Natural killer cell treated with Interleukin-12 subunit alpha and Interleukin-12 subunit beta and Interleukin-15 and Interleukin-18, amount 100 ng/mL, for 72 hours (primary cell): ENCODE measurements at places on chromosomes 11 and 22.

GRCh38 chr11:110453684-110454354 is 24.1 kb downstream of the FDX1 start:
- DNase-seq, result no peak

GRCh38 chr11:16795146-16795545 is 56.7 kb downstream of the C11orf58 start:
- DNase-seq, result no peak

GRCh38 chr11:132686886-132687285 is 845.4 kb downstream of the OPCML start:
- no peak for DNase-seq

- no peak for DNase-seq
Observed at GRCh38 chr22:23078462-23078787, 8.1 kb downstream of the GNAZ start.

DNA sequence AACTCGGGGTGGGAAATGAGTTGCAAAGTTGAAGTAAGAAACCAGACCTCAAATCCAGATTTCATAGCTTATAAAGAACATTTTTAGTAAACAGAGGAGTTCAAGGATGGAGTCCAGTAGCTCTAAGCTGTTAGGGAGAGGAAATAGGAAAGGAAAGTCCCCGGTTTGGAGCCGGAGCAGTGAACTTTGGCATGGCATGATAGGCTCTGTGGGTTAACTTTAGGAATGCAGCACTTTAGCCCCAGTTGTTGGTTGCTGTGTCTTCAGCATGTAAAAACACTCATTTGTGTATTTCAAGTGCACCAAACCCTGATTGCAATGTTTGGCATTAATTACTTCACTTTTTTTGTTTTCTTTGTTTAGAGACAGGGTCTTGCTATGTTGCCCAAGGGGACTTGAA is 8.6 kb upstream of the PIK3IP1 start:
- DNase-seq, result no peak

GRCh38 chr22:40764763-40765441 is 54.2 kb downstream of the SLC25A17 start:
- DNase-seq, result no peak

- no peak for DNase-seq
Observed at GRCh38 chr11:72635309-72635915, 38.8 kb downstream of the PDE2A start.

- DNase-seq, result no peak
Observed at GRCh38 chr11:109088086-109088485, 333.9 kb upstream of the C11orf87 start.

DNA sequence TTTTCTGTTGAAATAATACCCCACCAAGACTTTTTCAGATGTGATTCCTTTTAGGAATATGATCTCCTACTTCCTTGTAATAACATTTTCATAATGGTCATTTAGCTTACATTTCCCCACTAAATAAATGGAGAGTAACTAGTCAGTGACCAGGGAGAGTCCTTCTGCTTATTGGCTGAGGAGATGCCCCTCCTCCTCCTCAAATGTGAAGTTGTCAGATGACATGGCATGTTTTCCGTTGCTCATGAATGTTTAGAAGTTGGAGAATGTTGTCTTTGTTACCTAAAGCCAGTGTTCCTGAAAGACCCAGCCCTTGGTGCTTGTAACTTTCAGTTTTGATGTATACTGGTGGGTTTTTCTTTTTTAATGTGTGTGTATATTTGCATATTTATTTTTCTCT is 38.2 kb downstream of the CSRP3 start:
- no peak for DNase-seq

DNA sequence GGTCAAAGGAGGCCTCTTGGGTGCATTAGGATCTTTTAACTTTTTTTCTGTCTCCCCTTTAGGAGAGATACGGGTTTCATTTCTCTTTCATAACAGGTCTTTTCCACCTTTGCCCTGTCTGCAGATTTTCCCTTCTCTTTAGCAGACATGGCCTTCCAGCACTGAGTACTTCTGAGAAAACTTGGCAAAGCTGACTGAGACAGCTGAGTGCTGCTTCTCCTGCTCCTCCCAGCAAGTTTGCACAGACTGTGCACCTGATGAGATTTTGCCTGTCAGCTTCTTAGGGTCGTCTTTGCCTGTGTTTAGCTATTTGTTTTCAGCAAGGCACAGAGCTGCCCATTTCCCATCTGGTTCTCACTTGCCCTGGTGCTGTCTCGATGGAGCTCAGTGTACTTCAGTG is 87.5 kb upstream of the TBCEL start:
- no peak for DNase-seq

DNA sequence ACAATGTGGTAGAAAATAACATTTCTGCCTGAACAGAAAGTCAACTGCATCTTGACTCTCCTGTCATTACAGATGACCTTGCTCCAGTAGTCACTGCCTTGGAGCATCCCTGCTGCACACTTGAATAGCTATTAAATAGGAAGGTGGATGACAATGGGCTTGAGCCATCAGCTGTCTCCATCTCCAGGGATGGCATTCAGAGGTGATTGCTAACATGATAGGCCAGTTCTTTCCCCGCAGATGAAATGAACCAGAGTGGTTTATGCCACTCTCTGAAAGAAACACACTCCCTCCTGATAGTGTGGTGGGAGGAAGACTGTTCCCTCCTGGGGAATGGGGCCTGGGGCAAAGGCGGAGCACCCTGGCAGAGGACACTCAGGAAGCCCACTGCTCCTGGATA is 57.1 kb upstream of the OLFML1 start:
- no peak for DNase-seq

DNA sequence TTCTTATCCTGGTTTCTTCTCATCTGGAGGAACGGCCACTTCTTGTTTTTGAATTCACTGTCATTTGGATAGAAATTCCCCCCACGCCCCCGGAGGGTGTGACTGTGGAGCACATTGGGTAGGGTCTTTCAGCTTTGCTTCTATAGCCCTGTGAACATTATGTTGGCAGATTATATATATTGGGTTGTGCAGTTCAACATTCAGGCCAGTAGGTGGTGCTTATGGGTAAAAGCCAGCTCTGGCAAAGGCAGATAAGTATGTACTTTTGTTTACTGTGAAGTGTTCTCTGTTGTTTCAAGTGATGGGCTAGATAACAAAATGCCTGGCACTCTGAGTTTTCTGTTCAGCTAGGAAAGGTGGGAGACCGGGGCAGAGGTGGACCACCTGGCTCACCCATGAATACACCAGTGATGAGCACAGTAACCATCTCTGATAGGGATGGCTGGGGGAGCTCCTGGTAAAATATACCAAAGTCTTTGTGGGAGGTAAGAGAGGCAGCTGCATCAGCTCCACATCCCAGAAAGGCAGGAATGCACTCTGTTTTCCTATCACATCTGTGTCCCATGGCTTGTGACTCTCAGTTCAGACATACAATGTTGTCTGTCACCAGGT is 1348.2 kb upstream of the RAG2 start:
- no peak for DNase-seq

DNA sequence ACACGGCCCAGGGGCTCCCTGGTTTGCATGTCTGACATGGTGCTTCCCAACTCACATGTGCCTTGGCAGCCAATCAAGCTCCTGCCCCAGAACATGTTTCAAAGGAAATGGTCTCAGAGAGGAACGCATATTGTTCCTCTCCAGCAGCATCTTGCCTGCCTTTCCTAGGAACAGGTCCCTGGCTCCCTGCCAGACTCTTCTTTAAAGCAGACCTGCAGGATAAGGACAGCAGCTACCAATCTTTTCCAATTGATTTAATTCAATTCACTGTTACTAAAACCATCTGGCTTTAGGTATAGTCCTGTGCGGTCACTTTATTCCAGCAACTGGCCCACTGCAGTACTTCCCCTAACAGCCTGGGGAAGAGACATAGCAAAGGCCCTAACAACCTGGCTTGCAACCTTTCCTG is 79.9 kb downstream of the AMBRA1 start:
- no peak for DNase-seq

DNA sequence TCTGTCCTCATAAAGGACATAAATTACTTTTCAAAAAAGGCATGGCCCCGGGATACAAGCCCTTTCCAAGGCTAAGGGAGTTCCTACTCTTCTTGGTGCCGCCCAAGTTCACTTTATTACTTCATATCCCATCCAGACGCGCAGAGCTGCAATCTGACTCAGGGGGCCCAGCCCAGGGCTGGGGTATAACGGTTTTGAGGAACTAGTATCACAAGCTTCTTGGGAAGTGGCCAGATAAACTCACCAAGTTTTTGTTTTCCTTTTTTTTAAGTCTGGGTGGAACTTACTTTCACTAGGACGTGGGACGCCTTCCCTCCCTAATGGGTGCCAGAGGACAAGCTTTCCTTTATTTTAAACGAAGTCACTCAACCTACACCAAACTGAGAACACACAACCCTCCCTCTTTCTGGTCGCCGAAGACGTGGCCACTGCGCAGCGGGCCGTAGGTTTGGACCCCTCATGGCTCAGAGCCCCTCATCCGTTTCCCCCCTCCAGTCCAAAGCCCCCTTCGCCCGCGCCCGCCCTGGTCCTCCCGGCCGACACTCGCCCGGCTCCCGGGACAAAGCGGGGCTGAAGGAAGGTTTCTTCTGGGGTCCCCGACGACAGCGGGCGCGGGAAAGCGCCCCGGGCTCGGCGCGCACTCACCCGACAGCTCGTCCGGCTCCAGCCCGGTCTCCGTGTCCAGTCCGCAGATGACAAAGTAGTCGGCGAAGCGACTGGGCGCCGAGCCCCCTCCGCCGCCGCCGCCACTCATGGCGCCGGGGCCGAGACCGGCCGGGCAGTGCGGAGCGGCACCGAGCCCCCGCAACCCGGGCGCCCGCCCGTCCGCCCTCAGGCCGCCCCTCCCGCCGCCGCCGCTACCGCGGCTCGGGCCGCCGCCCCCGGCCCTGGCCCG is 587 bp downstream of the DENND5A start:
- peak; percentile 69 for DNase-seq

GRCh38 chr11:62295504-62295903 is 3.4 kb downstream of the SCGB1D4 start:
- no peak for DNase-seq

- no peak for DNase-seq
Observed at GRCh38 chr11:18229501-18229900, 7.1 kb downstream of the SAA4 start.

DNA sequence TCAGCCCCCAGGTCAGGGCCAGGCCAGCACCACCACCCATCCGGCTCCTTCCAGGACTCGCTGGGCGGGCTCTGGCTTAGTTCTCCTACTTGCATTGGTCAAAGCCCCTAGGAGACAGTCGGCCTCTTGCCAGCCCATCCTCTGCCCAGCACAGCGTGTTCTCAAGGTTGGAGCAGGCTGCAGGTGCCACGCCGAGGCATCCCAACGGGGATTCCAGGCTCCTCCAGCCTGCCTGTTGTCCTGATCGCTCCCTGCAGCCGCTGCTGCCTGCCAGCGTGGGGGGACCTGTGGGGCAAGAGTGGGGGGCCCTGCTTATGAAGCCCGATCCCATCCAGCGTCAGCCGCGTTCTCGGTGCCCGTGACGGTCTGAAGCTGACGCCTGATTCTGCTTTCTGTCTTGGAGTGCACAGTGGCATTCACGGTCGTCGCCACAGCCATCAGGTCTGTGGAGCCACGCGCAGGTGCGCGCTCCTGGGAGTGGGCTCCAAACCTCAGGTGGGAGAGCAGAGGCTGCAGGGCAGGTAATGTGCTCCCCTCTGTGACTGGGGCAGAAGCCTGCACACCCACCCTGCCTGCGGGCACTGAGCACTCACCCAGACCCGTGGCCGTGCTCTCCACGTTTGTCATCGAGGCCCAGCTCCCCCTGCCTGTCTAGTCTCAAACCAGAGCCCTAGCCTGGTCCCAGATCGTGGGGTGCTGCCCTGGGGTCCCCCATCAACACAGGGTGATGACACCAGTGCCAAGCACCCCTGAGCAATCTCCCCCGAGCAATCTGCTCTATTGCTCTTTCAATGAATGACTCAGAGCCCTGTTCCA is 991.6 kb downstream of the BRD1 start:
- DNase-seq, result no peak

- DNase-seq, result no peak
Observed at GRCh38 chr11:69921128-69922014, 102.2 kb upstream of the FGF3 start.

GRCh38 chr11:61281581-61282250 is 13.4 kb downstream of the VWCE start:
- DNase-seq, result no peak

DNA sequence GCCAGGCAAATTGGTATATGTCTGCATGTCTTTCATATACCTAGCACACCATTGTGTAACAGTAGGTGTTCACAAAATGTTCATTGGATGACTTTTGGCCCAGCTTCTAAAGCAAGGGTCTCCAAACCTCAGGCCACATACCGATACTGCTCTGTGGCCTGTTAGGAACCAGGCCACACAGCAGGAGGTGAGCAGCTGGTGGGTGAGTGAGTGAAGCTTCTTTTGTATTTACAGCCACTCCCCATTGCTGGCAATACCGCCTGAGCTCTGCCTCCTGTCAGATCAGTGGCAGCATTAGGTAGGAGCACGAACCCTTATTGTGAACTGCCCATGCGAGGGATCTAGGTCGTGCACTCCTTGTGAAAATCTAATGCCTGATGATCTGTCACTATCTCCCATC is 836.6 kb downstream of the NTM start:
- no peak for DNase-seq

DNA sequence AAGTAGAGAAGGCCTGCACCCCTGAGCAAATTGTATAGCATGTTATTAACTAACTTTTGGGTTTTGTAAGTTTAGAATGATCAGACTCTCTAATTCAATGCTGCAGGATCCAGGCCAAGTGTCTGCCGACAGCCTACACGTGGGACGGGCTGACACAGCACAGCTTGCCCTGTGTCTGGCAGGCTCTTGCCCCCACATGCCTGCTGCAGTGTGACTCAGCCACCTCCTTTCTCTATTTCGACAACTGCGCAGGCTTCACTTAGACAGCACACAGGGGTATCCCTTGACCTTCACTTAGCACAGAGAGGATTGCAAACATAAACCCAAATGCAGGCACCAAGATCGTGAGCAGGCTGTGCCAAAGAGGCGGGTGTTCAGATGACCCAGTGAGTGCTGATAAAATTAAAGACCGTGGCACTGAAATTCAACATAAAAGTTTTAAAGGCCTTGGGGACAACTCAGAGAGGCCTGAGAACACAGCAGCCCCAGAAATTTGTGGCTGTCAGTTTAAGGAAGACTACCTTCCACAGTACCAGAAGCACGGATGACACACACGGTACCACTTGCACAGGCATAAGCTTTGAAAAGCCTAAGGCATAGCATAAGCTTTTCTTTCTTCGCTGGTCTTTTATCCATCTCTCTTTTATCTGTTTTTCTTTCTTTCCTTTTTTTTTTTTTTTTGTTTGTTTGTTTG is 37.8 kb downstream of the SCN3B start:
- no peak for DNase-seq

DNA sequence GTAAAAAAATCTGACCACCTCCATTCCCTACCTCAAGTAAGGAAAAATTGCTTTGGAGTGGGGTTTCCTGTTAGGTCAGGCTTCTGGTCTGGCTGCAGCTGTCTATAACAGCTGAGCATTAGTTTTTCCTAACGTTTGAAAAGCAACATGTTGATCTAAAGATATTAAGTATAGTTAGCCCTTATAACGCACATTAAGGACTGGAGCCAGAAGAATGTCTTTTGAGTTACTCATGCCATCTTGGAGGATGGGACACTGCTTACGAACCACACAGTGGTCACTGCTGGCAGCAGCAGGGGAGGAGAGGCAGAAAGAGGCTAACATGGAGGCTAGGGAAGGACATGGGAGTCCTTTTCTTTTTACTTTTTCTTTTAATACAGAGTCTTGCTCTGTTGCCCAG is 44.1 kb upstream of the GDPD4 start:
- DNase-seq, result no peak
